NCI-H2081 (cell line): ENCODE measurements at places on chromosomes 12 and 14.
A peak's percentile ranks its signal among the peaks of the same experiment; 100 is the strongest.

- no peak for DNase-seq
These were observed 36.4 kb downstream of the ITPK1 start for GRCh38 chr14:93079321-93079720.

DNA sequence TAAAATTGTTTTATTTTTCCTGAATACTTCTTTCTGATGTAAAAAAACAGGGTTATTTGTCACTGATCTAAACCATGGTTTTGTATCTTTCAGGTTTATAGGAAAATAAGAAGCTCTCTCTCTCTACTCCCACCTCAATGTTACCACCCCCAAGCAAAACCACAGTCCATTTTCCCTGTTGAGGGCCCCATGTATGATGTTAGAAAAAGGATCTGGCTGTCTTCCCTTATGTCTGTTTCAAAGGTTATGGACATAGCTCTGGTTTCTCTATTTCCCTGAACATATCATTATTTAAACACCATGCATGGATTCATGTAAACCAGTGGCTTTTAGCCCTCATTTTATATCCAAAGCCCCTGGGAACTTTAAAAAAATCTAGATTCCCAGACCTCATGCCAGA, 649.0 kb upstream of the TBX3 start:
- no peak for DNase-seq

- DNase-seq, result peak; percentile 92
These were observed 120.1 kb downstream of the SMOC1 start for GRCh38 chr14:69999261-69999674.

- no peak for DNase-seq
These were observed 99.6 kb downstream of the APAF1 start for GRCh38 chr12:98744680-98745079.

DNA sequence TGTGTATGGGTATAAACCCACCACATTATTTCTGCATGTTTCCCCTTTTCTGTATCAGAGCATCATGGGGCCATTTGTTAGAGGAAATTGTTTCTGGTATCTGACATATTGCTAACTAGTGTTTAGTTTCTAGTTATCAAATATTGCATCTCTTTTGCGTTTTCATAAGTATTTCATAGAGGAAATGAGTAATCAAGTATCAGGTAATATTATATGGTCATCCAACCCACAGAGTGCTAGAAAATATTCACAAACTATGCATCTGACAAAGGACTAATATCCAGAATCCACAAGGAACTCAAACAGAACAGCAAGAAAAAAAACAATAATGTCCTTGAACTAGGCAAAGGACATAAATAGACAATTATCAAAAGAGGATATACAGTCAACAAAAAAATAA, 258.9 kb upstream of the LRIG3 start:
- DNase-seq, result no peak

- no peak for DNase-seq
These were observed 24.3 kb downstream of the VTI1B start for GRCh38 chr14:67650151-67650550.

DNA sequence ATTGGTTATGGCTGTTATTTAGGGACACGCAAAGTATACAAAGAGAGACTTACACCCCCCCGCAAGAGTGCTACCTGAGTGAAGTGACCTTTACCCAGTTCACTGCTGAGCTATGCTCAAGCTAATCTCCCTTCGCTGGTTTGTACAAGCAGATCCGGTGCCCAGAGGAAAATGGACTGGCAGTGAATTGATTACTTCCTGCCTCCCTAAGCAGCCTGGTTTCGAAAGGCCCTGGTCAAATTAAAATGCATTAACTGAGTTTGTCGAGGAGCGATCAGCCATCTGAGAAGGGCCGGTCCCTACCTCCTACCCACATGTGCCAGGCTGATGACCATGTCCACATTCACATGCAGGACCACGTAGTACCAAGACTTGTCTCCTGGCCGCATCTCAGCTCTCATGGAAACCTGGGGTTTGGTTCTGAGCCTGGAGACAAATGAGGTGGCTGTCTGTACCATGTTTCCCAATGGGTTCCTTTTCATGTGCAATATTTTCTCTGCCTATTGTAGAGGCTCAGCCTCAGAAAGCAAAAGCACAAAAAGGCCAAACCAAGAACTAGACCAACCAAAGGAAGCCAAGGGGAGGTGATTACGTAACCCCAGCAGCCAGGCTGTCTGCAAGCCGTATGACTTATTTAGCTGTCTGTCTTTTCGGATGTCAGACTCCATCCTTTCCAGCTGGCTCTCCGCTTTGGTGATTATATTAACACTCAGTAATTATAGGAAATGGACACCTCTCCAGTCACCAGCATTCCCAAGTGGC, 284.7 kb upstream of the PWP1 start:
- peak; percentile 85 for DNase-seq

- peak; percentile 13 for DNase-seq
These were observed 102.7 kb upstream of the TBX5 start for GRCh38 chr12:114508529-114509129.

DNA sequence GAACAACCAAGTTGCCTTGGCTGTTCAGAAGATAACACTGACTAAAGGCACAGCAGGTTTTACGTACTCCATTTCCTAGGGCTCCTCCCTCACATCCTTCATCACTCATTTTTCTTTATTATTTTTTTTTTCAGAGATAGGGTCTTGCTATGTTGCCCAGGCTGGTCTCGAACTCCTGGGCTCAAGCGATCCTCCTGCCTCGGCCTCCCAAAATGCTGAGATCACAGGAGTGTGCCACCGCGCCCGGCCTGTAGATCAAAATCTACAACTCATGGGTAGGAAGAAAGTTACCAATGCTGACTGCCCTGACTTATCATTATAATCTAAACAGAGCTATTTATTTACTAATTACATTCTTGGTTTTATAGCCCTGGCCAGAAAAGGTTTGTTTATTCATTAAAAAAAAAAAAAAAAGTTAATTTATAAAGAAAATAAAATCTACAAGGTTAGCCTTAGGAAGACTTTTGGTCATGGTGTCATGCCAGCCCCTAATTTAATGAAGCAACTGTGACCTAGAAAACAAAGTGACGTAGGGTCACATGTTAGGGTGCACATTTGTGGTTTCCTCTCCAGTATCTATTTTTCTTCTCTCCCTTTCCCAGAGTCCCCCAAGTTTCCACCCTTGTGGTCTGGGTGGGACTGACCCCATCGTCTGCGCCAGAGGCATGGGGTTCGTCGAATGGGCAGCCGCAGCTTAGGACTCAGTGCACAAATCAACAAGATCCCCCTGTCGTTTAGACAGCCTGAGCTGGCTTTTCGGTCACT, 19.0 kb upstream of the FOXN3 start:
- DNase-seq, result no peak

- no peak for DNase-seq
These were observed 9.2 kb upstream of the LBHD2 start for GRCh38 chr14:103074729-103075367.

DNA sequence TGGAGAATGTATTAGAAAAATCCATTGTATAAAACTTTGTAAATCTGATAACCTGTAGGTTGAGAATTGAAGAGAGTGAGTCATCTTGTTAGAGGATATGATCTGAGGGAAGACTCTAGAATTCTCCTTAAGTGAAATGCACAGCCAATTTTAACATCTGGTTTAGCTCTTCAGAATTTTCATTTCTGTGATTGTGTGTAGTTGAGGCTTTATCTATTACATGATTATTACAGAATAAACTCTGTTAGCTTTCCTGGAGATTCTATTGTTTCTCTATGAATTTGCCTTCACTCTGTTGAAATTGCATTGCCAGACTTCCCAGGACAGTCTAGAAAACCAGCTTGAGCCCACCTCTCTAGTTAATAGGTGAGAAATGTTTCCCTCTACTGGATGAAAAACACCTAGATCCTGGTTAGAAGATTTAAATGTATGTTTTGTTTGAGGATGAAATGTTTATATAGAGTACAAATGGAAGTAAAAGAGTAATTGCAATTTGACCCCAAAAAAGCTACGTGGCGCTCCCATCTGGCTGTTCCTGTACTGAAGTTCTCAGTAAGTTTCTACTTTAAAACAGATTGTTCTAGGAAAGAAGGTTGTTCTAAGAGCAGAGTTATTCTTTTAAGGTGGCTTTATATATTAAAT, 2.9 kb downstream of the NUDT4 start:
- DNase-seq, result peak; percentile 61

- DNase-seq, result peak; percentile 43
These were observed 259.4 kb downstream of the PRKD1 start for GRCh38 chr14:29668201-29668600.

GRCh38 chr14:36579001-36579555, 3.3 kb downstream of the NKX2-8 start:
- no peak for DNase-seq

DNA sequence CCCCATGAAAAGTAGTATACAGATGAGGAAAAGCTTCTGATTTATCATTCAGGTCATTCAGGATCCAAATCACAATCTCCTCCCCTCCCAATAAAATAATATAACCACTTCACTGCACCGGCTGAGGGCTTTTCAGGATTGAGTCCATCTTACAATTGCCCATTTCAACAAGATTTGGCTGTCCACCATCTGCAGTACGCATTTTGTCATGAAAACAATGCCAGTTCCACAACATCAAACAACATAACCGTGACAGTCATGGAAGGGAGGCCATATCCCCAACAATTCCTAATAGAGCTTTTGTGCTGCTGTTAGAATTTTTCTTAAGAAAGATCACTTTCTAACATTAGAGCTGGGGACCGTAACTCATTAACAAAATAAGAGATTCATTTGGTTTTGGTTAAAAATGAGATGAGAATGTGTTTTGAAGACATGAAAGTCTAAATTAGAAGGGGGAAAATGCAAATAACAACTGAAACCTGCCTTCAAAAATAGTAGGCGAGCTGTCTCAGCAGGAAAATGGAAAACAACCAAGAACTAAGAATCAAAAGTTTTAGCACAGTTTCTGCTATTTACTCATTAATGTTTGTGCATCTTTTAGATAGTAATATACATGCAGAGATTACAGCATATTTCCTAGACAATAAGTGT, 38.3 kb upstream of the TMTC2 start:
- DNase-seq, result no peak

DNA sequence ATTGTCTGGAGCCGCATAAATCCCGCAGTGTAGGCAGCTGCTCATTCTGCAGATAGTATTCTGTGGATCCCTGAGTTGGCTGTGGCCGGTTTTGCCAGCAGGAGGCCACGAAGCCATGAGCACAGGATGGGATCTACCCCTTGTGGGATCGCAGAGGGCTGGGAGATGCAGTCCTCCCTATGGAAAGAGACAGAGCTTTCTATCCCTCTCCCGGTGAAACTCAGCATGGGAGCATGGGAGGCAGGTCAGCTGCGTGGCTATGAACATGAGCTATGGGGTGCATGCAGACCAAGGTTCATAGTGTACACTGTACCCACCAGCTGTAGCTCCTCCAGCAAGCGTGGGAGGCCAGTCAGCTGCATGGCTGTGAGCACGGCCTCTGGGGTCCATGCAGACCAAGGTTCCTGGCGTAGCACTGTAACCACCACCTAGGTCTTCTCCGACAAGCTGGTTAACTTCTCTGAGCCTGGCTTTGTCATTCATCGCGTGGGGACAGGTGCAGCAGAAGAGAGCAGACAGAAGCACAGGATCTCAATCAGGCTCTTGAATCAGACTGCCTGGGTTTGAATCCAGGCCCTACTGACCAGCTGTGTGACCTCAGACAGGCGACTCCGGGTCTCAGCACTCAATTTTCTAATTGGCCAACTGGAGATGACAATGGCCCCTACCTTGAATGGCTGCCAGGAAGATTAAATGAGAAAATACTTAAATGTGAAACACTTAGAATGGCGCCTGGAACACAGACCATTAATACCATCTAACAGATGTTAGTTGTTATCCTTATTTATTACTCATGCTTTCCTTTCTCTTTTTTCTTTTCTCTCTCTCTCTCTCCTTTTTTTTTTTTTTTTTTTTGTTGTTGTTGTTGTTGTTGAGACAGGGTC, 6.0 kb downstream of the BDKRB1 start:
- no peak for DNase-seq

DNA sequence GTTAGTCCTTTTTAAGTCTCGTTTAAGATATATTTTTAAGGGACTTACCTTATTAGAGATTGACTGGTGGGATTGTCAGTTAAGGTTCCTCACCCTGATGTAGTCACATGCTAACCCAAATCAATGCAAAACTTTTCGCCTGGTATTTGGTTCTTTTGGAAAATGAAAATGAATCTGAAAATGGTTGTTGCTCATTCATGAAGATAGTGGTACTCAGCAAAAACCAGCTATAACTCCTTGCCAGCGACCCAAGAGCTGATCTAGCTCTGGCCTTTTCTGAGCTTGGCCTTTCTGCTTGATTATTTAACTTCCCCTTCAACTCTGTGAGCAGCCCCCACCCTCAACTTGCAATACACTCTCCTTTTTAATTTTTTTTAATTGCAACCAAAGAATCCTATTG, 85.0 kb upstream of the GTF2A1 start:
- no peak for DNase-seq

GRCh38 chr14:102605029-102605428, 12.6 kb downstream of the RCOR1 start:
- DNase-seq, result no peak

DNA sequence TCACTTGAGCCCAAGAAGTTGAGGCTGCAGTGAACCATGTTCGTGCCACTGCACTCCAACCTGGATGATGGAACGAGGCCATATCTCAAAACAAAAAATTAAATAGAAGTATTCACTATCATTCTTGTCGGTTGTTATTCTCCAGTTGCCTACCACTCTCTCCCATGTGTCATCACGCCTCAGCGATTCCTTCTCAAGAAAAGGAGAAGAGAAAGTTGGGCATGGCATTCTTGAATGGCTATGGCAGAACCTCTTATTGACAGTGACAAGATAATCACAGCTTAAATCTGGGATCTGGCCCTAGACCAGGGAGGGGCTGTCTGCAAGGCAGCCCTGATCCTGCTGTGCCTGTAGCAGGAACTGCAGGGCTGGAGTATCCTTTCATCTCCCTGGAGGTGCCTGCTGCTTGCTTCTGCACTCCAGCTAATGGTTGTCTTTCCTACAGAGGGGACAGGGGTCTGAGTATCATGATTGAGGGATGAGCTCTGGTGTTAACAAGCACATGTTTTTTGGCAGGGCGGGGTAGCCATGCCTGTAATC, 12.8 kb upstream of the MLEC start:
- DNase-seq, result no peak

GRCh38 chr14:69876221-69876847, 2.9 kb upstream of the SMOC1 start:
- no peak for DNase-seq

DNA sequence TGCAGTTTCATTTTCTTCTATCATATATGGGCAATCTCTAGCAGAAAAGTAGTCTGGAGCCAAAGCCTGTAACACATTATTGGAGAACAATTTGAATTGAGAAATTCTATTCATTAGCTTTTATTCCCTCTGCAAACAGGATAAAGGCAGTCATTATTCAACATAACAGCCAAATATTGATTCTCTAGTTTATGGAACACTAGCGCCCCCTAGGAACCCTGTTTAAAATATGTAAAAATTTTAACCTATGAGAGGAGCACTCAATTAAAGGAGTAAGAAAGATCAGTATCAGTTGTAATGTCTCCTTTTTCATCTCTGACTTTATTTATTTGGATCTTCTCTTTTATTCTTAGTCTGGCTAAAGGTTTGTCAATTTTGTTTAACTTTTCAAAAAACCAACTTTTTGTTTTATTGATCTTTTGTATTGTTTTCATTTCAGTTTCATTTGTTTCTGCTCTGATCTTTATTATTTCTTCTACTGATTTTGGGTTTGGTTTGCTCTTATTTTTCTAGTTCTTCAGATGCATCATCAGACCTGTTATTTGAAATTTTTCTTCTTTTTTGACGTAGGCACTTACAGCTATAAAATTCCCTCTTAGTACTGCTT, 4.8 kb upstream of the LMNTD1 start:
- peak; percentile 54 for DNase-seq
